ENCODE measurements at places on chromosomes 4 and X.

- no peak for DNase-seq
Observed at GRCh38 chr4:63211375-63211774, 1197.9 kb downstream of the TECRL start.

DNA sequence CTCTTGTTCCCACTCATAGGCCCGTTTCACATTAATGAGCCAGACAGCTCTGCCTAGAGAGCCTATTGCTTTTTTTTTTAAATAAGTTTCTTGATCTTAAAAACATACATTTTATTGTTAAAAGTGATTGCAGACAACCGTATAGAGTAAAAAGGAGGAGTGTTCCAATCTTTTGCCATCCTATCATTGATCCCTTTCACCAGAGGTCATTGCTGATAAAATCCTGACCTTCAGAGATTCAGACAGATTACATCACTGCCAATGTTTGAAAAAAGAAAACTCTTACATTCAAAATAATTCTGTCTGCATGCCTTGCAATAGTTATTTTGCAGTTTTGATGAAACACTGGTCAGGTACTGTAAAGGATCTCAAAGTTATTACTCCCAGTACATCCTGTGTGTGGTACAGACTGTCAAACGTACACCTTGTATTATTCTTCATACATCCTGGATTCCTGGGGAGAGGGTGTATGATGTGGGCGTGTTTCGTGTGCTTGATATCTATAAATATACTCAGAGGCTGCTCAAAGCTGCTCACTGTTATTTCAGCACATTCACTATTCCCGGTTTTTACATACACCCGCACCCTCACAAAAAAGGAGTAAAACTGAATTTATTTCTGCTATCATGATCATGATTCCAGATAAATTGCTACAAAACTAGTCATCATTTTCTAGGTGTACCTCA, 15.4 kb upstream of the KLHL2 start:
- DNase-seq: no peak

DNA sequence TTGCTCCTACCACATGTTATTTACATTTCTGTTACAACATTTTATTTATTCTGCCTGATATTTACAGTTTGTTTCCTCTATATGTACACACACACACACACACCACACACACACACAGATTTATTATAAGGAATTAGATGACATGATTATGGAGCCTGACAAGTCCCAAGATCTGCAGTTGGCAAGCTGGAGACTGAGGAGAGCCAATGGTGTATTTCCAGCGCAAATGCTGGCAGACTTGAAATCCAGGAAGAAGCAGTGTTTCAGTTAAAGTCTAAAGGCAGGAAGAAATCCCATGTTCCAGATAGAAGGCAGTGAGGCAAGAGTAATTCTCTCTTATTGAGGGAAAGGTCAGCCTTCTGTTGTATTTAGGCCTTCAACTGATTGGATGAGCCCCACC, 1.8 kb upstream of the KLHL4 start:
- no peak for DNase-seq

- no peak for DNase-seq
Observed at GRCh38 chr4:137124278-137124932, 407.9 kb downstream of the PCDH18 start.

DNA sequence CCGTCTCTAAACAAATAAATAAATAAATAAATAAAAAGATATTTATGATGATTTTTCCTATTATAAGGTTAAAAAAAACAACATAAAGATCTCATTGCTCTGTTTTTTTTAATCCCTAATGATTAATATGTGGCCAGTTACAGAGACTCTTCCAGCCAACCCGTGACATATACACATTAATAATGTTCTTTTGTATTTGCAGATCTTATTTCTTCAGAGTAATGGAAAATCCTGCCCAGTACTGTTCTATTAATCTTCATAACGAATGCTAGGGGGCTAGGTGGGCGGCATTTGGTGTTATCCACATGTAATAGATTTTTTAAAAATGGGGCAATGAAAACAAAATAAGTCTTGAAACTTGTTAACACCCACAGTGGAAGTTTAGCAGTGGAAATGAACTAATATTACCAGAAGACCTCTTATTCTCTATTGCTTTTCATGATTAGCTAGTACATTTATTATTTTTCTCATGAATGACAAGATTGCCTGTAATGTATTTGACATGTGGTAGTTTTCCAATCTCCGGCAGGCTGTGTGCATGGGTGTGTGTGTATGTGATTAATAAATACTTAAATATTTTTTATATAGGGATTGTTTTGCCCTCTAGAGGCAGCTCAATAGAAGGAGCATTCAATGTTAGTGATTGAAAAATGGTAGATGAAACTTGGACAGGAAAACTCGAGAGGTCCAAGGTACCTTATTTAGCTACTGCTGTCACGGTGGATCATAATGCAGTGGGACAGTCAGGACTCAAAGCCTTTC, 457.4 kb downstream of the IL1RAPL1 start:
- no peak for DNase-seq

DNA sequence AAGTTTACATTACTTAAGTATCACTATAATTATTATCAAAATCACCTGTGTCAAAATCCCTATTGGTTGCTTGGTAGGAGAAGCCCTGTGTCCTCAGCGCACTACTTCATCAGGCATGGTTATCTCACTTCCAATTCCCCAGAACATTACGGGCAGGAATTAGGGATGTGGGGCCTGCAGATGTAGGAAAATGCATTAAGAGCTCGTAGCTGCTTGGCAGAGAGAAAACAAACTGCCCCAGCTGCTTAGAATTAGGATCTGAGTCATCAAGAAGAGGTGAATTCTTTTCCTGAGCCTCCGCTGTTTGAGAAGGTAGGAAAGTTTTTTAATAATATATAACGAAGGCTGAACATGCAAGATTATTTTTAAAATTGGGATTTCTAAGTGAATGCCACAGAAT, 31.1 kb upstream of the CLNK start:
- DNase-seq: no peak

GRCh38 chr4:143358923-143359643, 22.4 kb downstream of the GAB1 start:
- no peak for DNase-seq

- DNase-seq: no peak
Observed at GRCh38 chrX:114952696-114953095, 64.7 kb downstream of the IL13RA2 start.

DNA sequence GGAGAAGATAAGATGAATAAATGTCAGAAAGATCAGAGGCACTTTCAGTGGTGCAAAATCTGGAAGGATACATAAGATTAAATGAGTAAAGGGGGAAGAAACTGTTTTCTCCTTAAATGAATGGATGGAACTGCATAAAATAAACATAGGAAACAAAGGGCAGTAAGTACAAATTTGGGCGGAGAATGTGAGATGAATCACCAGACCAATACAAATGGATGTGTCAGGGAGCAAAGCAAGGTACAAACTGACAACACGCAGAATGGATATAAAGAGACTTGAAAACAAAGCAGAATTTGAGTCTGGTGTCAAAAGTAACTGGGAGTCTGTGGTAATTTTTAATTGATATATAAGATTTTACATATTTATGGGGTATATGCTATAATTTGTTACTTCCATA, 175.3 kb upstream of the PCDH18 start:
- DNase-seq: no peak

- no peak for DNase-seq
Observed at GRCh38 chr4:40514497-40514951, 115.1 kb downstream of the RBM47 start.

GRCh38 chr4:3096202-3096601, 21.7 kb downstream of the HTT start:
- no peak for DNase-seq

DNA sequence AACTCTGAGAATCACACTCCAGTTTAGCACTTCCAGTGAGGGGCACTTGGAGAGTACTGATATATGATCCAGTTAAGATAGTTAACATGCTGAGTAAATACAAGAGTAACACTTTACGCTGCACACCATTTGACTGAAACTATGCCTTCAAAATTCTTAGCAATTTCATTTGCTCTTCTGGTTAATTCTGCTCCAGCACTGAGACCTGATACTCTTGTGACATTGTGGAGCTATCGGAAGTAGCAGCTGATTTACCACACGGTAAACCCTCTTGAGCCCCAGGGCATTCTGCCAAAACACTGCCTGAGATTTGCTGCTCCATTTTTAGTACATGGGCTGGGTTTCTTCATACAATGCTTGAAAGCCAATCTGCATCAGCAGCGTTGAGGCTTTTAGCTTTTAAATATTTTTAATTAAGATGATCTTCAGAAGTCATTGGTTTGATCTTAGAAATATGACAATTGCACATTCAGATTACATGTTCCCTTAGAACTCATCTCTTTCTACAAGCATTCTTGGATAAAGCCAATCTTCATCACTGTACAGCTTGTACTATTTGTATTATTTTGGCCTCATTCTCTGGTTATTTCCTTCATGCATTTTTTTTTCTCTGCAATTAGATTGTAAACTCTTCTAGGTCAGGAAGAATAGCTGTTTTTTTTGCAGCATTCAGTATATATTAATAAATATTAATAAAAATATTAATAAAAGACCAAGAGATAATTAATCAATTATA, 67.8 kb upstream of the ETNPPL start:
- no peak for DNase-seq

DNA sequence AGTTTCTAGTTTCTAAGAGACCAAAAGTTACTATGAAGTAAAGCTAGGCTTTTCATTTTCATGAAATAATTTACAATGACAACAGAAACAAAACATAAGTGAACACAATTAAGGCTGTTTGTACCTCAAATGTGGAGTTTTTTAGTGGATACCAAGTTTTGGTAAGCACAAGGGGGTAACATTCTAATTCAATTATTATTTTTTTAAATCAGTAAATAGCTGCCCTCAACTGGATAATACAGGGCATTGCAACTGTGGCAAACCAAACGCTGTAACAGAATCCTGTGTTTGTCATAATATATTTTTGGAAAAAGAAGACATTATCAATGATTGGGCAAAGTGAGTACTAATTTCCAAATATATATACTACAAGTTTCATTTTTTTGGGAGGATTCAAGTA, 150.3 kb downstream of the FBXW7 start:
- no peak for DNase-seq

GRCh38 chr4:143598816-143599215, 85.3 kb downstream of the SMARCA5 start:
- no peak for DNase-seq

GRCh38 chr4:165580351-165580905, 201.6 kb downstream of the CPE start:
- DNase-seq: no peak

DNA sequence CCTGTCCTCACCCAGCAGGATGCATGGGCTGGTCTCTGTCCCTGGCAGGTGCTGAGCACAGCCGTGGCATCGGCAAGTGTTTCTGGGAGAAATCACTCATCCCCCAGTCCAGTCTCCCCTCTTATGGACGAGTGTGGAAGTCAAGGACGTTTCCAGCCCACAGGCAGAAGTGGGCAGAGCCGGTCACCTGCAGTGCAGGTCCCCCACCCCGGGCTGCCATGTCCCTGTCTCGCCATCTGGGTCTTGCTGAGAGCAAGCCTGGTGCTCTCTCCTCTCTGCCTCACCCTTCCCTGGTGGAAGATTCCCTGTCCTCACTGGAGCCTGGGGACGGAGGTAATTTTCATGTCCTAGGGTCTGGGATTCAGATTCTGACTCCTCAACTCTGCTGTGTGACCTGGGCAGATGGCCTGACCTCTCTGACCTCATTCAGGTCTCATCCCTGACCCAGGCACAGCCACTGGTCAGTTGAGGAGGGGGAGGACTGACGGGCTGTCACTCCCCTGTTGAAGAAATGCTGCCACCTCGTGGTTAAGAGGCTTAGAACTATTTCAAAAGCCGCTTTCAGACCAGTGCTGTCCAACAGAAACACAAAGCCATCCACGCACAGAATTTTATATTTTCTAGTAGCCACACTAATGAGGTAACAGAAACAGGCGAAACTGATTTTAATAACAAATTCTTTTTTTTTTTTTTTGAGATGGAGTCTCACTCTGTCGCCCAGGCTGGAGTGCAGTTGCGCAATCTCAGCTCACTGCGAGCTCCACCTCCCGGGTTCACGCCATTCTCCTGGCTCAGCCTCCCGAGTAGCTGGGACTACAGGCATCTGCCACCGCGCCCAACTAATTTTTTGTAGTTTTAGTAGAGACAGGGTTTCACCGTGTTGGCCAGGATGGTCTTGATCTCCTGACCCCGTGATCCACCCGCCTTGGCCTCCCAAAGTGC, 1.8 kb downstream of the CPZ start:
- DNase-seq: no peak

DNA sequence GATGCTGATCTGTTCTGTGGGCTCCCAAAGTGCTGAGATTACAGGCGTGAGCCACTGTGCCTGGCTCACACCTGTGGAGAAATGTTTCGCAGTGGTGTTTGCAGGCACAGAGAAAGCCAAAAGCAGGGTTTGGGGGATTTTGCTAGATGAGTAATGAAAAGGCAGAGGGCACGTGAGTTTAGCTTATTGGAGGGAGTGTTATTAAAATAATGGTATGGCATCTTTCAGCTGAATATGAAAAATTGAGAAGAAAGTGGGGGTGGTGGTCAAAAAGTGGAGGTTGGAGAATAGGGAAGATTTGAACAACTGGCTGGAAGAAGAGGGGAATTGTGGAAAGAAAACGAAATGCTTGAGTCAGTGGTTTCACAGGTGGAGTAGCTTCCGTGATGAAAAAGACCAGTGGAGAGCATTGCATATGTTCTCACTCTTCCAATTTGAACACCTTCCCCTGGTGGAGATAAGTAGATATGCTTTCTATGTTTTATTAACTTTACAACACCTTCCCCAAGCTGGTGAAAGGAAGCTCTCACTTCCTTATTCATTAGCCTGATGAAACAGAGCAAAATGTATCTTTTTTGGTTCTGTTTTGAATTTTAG, 1.1 kb upstream of the CHST7 start:
- no peak for DNase-seq

GRCh38 chrX:132694382-132694781, 205.5 kb upstream of the MBNL3 start:
- no peak for DNase-seq

- DNase-seq: peak; percentile 23
Observed at GRCh38 chr4:108619372-108620100, 840 bp upstream of the RPL34 start.

DNA sequence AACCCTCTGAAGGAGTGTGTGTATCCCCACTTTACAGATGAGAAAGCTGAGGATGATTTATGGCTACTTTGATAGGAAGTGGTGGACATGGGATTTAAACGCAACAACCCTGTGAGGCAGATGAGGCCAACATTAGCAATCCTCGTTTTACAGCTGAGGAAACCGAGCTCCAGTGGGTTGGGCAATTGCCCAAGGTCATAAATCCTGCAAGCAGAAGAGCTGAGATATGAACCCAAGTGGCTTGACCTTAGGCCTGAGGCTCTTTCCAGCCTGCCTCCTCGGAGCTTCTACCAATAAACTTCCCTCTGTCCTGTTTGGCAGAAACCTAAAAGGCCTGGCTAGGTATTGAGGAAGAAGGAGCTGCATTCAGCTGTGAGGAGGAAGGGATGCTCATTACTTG, 185.5 kb upstream of the RBPJ start:
- no peak for DNase-seq

Measured in stimulated activated CD4-positive, alpha-beta T cell treated with anti-CD3 and anti-CD28 coated beads, Interleukin-2, amount 100 ng/mL, for 4 hours (primary cell).